ENCODE measurements at places on chromosomes 2 and 18. TPM values are rescaled to one million over a fixed set of nuclear protein-coding genes. Genes with fewer than 3 reads are reported as not detected.

PCARE gene
- not detected for polyA plus RNA-seq

DNA sequence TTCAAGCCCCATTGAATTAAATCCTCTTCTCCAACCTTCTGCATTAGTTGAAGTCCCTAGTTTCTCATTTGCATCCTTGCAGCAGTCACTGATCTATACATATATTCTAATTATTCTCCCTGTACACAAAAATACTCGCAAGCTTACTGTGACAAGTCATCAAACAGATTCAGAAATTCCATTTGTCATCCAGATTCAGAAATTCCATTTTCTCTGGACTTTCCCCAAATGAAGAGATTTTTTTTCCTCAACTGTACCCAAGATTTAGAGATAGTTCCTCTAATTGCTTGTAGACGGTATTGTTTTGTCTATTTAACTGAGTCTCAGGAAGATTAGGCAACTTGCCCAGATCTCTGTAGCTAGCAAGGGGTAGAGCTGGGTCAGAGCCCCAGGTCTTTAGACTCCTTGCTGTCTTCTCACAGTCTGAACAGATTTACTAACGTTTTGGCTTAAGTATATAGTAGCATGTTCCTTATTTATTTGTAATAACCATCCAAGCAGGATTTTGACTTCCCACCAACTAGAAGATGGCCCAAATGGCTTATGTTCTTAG lies 34.2 kb downstream of the RAB12 start:
- DNase-seq = no peak
- peaks cover 20% of the 10 kb centered on the region for H3K36me3 ChIP-seq
- H3K4me1 ChIP-seq = no peaks in the 10 kb centered on the region
- H3K27ac ChIP-seq = no peak overlapping the region
- no peaks in the 10 kb centered on the region for H3K27me3 ChIP-seq

NFU1 gene
- polyA plus RNA-seq = 99.3 TPM

DNA sequence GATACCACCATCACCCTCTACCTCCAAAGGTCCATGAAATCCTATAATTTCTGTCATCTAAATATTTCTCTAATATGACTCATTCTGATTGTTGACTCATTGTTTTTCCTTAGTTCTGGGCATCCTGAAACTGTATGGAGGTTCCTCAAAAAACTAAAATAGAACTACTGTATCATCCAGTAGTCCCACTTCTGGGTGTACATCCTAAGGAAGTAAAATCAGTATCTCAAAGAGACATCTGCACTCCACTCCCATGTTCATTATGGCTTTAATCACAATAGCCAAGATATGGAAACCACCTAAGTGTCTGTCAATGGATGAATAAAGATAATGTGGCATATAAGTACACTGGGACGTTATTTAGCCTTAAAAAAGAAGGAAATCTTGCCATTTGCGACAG lies 125.8 kb upstream of the MYO3B start:
- no peak for DNase-seq
- no peak overlapping the region for H3K4me3 ChIP-seq
- H3K27me3 ChIP-seq = no peaks in the 10 kb centered on the region
- no peak overlapping the region for H3K27ac ChIP-seq
- H3K36me3 ChIP-seq = peaks cover 21% of the 10 kb centered on the region
- H3K4me1 ChIP-seq = no peaks in the 10 kb centered on the region

DNA sequence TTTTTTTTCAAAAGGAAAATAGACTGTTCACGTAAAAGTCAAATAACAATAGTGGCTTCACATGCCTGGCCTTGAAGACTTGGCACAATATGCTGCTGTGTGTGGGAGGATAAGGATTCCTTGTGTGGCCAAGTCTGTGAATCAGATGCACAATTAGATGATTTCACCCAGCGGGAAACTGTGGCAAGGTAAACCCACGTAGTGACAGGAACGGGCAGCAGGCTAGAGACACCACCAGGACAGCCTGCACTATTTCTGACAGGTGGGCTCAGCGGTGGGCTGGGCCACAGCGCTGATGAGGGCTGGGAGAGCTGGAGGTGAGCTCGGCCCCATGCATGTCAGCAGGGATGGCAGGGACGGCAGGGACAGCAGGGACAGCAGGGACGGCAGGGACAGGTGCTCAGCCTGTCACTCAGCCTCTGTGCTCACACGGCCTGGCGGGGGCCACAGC lies 21.6 kb downstream of the SNORC start:
- H3K27me3 ChIP-seq = no peaks in the 10 kb centered on the region
- DNase-seq = no peak
- no peak overlapping the region for H3K4me3 ChIP-seq
- no peaks in the 10 kb centered on the region for H3K4me1 ChIP-seq
- H3K27ac ChIP-seq = no peak overlapping the region

REEP1 gene
- not detected for polyA plus RNA-seq

- H3K36me3 ChIP-seq = no peaks in the 10 kb centered on the region
- no peaks in the 10 kb centered on the region for H3K4me1 ChIP-seq
- DNase-seq = no peak
Observed at GRCh38 chr2:41706286-41706685, 341.5 kb upstream of the PKDCC start.

DNA sequence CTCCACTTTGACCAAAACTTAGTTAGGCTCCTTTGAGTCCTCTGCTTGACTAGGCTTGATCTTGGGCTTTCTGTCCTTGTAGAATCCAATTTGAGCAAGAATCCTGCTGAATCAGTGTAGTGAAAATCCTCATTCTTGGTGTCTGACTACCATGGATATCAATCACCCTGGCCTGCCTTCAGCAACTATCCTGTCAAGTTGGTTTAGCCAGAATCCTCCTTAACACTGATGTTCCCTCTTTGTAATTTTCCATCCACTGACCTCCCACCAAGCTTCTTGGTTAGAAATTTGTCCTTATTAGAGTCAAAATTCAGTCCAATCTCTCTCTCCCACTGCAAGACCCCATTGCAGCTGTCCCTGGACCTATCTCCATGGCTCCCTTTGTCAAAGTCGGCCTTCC lies 494 bp upstream of the RBM45 start:
- H3K4me1 ChIP-seq = peaks cover 18% of the 10 kb centered on the region
- no peaks in the 10 kb centered on the region for H3K27me3 ChIP-seq
- peaks cover 3% of the 10 kb centered on the region for H3K36me3 ChIP-seq

GRCh38 chr2:62304429-62305417 lies 108.8 kb downstream of the B3GNT2 start:
- peak overlapping the region; percentile 70 for H3K27ac ChIP-seq
- no peaks in the 10 kb centered on the region for H3K27me3 ChIP-seq
- H3K36me3 ChIP-seq = no peaks in the 10 kb centered on the region
- peaks cover 79% of the 10 kb centered on the region for H3K4me1 ChIP-seq
- H3K4me3 ChIP-seq = peak overlapping the region; percentile 22

LOXHD1 gene
- polyA plus RNA-seq = not detected

- H3K4me3 ChIP-seq = no peak overlapping the region
- no peak overlapping the region for H3K27ac ChIP-seq
- no peak for DNase-seq
- no peaks in the 10 kb centered on the region for H3K27me3 ChIP-seq
- H3K4me1 ChIP-seq = no peaks in the 10 kb centered on the region
Observed at GRCh38 chr2:152055366-152056108, 43.3 kb downstream of the CACNB4 start.

DNA sequence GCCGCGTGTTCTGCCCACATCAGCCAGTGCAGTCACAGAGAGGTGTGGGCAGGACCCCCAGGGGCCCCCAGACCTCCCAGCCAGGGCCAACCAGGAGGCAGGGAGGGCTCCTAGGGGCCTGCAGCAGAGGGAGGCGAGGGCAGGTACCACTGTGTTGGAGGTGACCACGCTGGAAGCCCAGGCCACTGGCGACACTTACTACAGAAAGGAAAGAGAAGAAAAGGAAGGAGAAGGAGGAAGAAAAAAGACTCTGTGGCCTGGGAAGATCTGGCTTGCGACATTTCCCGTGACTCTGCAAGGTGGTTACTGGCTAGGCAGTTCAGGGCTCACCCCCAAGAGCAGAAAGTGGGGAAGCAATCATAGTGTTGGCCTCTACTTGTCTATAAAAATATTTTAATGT lies 98.1 kb upstream of the BCL2L11 start:
- peaks cover 3% of the 10 kb centered on the region for H3K27me3 ChIP-seq
- no peak for DNase-seq
- no peak overlapping the region for H3K27ac ChIP-seq
- H3K4me1 ChIP-seq = no peaks in the 10 kb centered on the region
- H3K4me3 ChIP-seq = no peak overlapping the region
- H3K36me3 ChIP-seq = no peaks in the 10 kb centered on the region

GRCh38 chr2:83594241-83595120 lies 864.6 kb downstream of the SUCLG1 start:
- H3K27me3 ChIP-seq = no peaks in the 10 kb centered on the region
- DNase-seq = no peak
- H3K4me1 ChIP-seq = no peaks in the 10 kb centered on the region
- H3K27ac ChIP-seq = no peak overlapping the region
- H3K36me3 ChIP-seq = no peaks in the 10 kb centered on the region
- no peak overlapping the region for H3K4me3 ChIP-seq

PAX8 gene
- polyA plus RNA-seq = 0.24 TPM

CCDC141 gene
- 10.9 TPM for polyA plus RNA-seq

C2orf66 gene
- not detected for polyA plus RNA-seq

DNA sequence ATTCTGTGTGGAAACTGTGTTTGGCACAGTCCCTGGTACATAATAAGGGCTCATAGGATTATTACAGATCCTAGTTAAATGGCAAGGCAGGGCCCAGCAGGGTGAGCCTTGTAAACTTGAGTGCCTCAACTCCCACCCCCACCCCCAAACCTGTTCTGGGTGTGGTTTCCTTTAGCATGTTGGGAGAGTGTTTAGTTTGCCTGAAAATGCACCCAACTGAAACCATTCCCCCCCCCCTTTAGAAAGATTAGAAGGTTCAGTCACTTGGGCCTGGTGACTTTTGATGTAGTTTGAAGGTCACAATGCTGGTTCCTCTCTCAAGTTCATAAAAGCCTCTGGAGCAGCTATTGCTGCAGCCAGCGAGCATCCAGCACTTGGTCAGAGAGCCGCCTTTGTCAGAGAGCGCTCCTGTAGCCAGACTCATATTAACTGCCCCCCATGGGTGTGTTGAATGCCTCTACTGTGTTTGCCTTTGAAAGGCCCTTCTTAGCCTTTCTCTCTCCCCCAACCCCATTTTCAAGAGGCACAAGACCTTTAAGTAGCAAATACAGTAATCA lies 113.7 kb downstream of the SPTBN1 start:
- no peaks in the 10 kb centered on the region for H3K27me3 ChIP-seq
- no peaks in the 10 kb centered on the region for H3K36me3 ChIP-seq
- H3K27ac ChIP-seq = peak overlapping the region; percentile 96
- DNase-seq = peak; percentile 79

DNA sequence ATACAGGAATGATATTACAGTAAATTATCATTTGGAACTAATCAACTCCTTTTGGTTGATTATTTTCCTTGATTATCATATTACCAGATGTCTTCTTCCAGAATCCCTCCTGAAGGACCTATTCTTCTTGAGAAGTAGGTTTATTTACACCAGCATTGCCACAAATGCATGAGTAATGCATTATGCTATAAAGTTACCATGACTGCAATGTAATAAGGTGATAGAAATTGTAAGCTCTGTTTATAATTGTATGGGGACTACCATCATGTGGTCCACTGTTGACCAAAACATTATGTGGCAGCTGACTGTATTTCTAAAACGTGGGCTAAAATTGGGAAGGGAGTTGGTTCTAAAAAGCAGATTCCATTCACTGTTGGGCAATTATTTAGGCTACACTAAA lies 602.2 kb downstream of the NYAP2 start:
- no peak for DNase-seq
- no peaks in the 10 kb centered on the region for H3K4me1 ChIP-seq

GRCh38 chr18:35810520-35810919 lies 162.0 kb upstream of the RMP24 start:
- no peaks in the 10 kb centered on the region for H3K4me1 ChIP-seq
- DNase-seq = no peak
- no peaks in the 10 kb centered on the region for H3K36me3 ChIP-seq
- H3K4me3 ChIP-seq = no peak overlapping the region

GALNT1 gene
- polyA plus RNA-seq = 36.3 TPM

RASGRP3 gene
- polyA plus RNA-seq = 4.0 TPM

UGT1A7 gene
- not detected for polyA plus RNA-seq

DNA sequence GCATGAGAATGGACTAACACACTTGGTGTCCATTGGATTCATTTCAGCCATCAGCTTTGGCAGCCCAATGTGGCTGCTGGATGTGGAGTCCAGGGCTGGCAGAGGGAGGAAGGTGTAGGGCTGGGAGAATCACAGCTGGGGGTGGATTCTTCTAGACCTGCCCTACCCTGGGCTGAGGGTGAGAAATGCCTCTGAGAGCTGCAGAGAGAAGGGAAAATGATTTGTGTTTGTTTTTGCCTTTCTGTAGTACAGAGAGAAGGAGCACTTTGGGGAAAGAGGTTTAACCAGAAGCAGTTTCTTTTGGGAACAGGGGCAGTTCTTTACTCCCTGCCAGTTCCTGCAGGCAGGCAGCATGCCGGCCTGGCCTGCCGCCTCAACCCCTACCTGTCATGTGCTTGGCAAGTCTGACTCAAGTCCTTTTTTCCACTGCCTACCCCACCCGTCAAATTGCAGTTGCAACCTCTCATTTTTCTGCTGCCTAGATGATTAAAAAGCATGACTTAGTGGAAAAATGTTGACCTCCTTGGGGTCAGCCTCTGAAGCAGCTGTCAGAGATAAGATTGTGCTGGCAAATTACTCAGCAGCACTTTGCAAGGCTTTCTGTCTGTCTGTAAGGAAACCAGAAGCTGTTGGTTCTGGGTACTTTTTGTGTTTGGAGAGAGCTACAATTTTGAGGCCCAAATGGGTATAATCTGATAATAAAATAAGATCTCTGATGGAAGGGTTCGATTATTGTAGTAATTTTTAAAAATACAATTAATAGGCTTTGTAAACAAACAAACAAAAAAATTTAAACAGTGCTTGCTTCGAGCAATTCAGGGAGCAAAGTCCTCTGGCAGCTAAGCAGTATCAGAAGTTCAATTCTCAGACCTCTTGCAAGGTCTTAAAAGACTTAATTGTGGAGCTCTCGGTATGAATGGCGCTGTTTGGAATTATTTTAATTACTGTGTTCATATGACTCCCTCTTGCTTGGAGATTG lies 21.7 kb downstream of the LBH start:
- DNase-seq = no peak
- peak overlapping the region; percentile 78 for H3K27ac ChIP-seq
- peaks cover 98% of the 10 kb centered on the region for H3K4me1 ChIP-seq
- no peaks in the 10 kb centered on the region for H3K27me3 ChIP-seq
- H3K36me3 ChIP-seq = peaks cover 59% of the 10 kb centered on the region

- peaks cover 2% of the 10 kb centered on the region for H3K36me3 ChIP-seq
- no peaks in the 10 kb centered on the region for H3K27me3 ChIP-seq
- no peak overlapping the region for H3K27ac ChIP-seq
- H3K4me1 ChIP-seq = peaks cover 10% of the 10 kb centered on the region
Observed at GRCh38 chr2:25524507-25524906, 148.9 kb downstream of the DTNB start.

DNA sequence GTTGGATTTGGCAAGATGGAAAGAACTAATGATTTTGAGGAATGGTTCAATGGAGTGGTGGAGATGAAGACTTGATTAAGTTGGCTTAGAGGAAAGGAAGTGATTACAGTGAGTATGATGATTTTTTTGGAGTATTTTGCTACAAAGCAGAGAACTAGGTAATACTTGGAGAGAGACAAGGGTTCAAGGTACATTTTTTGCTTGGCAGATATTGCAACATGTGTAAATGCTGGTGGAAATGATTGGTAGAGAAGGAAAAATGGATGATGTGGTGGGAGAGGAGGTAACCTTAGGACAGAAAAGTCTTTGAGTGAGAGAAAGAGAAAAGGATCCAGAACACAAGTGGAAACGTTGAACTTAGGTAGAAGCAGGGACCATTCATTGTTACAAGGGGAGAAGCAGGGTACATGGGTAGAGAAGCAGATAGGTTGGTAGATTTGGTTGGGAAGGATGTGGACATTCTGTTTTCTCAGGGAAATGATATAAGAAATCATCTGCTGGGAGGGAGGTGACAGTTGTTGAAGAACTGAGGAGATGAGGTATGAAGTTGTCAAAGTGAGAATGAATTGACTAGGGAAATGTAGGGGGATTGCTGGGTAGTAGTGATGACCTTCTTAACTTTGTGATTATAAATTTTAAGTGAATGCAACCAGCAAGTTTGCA lies 6.5 kb downstream of the EHBP1 start:
- no peak for DNase-seq
- H3K27ac ChIP-seq = no peak overlapping the region
- H3K4me1 ChIP-seq = peaks cover 10% of the 10 kb centered on the region
- no peaks in the 10 kb centered on the region for H3K27me3 ChIP-seq

All from CD4-positive, CD25-positive, alpha-beta regulatory T cell (primary cell).